ENCODE measurements at places on chromosomes 13 and 19.
A peak's percentile ranks its signal among the peaks of the same experiment; 100 is the strongest.

DNA sequence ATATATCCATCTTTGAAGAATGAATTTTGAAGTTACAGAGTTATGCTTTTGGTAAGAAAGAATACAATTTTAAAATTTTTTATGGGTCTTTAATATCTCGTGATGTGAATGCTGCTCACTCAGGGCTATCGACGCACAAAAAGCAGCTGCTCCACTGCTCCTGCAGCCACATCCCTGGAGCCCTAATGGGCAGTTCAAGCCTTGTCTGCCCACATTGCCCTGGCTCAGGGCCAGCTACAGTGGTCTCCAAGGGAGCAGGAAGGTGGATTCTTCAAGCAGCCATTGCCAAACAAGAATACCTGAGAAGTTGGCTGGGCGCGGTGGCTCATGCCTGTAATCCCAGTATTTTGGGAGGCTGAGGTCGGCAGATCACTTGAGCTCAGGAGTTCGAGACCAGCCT lies 85.8 kb downstream of the IPO5 start:
- DNase-seq = no peak

DNA sequence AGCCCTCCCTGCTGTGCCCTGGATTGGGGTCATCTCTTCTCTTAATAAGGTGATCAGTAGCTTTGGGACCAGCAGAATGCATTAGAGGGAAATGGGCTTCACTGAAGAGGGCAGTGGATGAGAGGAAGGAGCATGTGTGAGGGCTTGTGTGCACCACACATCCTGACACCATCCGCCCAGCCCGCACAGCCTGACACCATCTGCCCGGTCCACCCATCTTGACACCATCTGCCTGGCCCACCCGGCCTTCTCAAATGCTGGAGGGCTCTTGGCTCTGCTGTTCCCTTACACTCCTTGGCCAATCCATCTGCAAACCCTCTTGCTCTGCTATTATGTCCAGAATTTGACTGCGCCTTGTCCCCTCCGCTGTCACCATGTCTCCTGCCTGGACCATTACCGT lies 41.8 kb downstream of the BICRA start:
- DNase-seq = no peak

GRCh38 chr13:31755803-31756212 lies 16.5 kb downstream of the RXFP2 start:
- DNase-seq = no peak

DNA sequence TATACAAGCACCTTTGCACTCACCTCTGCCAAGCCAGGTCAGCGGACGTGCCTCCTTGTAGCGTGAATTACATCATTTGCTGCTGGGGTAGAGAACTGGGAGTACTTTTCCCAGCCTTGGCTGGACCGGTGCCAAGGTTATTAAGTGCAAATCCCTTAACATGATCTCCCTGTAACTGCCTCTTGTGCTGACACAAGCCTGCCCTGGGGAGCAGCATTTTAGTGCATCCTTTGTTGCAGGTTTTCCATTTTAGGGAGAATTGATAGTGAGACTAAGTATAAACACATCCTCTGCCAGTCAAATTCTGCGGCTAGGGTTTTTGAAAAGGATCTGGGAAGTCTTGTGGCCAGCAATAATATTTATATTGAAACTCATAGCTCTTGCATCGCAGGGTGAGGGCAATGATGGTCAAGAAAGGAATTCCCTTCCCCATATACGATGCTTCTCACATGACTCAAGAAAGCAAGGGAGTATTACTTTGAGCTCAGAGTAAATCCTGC lies 32.7 kb upstream of the DCLK1 start:
- DNase-seq = no peak

GRCh38 chr19:38384209-38385027 lies 3.4 kb downstream of the GGN start:
- DNase-seq = no peak

DNA sequence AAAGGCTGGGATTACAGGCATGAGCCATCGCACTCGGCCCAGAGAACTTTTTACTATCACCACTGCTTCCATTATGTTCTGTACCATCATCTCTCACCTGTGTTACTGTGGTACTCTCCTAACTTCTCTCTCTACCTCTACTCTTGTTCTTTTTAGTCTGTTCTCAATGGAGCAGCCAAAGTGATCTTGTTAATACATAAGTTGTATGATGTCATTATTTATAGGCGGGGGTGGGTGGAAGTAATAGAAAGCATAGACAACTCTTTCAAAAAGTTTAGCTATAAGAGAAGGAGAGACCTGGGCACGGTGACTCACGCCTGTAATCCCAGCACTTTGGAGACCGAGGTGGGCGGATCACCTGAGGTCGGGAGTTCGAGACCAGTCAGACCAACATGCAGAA lies 3.0 kb downstream of the ZNF570 start:
- DNase-seq = no peak

DNA sequence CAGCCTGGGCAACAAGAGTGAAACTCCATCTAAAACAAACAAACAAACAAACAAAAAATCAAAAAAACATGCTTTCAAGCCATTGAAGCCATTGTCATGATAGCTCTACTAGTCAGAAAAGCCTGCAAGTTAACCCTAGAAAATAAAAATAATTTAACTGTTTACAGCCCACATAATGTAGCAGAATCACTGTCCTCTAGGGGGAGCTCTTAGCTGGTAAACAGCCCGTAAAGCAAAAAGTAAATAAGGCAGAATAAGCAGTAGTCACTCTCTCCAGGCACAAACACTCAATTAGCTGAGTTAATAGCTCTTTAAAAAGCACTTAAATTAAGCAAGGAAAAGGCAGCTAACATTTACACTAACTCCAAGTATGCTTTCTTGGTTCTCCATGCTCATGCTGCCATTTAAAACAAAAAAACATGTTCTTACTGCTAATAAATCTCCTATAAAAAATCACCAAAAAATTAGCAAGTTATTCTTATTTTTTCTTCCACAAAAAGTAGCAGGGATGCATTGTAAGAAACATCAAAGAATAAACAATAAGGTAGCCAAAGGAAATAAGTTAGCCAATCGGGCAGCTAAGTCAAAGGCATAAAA lies 11.3 kb downstream of the LILRB4 start:
- DNase-seq = no peak

DNA sequence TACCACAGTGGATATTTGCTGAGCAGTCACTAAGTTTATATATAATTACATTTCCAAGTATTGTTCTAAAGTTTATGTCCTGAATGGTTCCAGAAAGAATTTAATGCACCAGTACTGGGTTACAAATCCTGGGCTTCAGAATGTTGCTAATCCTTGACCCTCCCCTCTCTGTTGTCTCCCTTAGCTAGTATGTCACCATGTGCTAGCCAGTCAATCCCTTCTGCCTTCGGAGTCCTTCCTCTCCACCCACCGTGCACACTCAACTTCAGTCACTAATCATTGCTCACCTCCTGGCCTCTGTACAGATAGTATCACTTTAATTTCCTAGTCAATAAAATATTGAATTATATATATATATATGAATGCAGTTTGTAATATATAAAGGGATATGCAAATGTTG lies 7.5 kb downstream of the FAM124A start:
- no peak for DNase-seq

GRCh38 chr13:37366044-37366770 lies 232.4 kb downstream of the POSTN start:
- no peak for DNase-seq

DNA sequence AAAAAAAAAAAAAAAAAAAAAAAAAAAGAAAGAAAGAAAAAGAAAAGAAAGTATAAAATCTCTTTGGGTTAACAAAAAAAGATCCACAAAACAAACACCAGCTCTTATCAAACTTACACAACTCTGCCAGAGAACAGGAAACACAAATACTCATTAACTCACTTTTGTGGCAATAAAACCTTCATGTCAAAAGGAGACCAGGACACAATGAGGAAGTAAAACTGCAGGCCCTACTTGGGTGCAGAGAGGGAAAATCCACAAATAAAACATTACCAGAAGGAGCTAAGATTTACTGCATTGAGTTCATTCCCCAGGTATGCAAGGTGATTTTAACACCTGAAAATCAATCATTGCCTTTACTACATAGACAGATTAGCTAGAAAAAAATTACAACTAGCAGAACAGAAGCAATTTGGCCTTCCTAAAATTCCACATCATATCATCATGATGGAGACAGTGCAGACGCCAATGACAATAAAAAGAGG lies 9.6 kb upstream of the CEACAM5 start:
- DNase-seq = no peak

- no peak for DNase-seq
Observed at GRCh38 chr13:93559718-93560117, 333.1 kb downstream of the GPC6 start.

- peak; percentile 20 for DNase-seq
Observed at GRCh38 chr13:46721054-46721453, 75.9 kb downstream of the ESD start.

GRCh38 chr19:13804830-13805683 lies 9.8 kb downstream of the ZSWIM4 start:
- DNase-seq = no peak

DNA sequence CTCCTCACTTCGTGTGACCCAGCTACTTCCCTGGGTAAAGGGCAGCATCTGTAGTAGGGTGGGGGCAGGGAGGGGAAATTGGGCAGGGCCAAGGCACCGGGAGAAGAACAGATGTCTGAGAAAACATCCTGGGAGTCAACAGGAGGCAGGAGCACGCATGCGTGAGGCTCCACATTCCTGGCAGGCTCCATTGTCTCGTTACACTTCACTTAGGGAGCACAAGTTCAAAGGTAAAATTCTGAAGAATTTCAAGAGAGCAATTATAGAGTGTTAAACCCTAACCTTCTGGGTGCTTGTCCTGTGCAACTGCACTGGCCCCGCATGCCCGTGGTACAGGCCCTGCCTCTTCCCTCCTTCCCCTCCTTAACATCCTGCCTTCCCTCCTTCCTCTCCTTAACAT lies 79.6 kb upstream of the POMP start:
- DNase-seq = no peak

- DNase-seq = no peak
Observed at GRCh38 chr13:92510416-92510815, 716.2 kb upstream of the GPC6 start.

- DNase-seq = no peak
Observed at GRCh38 chr13:105200181-105200580, 1335.3 kb downstream of the EFNB2 start.

DNA sequence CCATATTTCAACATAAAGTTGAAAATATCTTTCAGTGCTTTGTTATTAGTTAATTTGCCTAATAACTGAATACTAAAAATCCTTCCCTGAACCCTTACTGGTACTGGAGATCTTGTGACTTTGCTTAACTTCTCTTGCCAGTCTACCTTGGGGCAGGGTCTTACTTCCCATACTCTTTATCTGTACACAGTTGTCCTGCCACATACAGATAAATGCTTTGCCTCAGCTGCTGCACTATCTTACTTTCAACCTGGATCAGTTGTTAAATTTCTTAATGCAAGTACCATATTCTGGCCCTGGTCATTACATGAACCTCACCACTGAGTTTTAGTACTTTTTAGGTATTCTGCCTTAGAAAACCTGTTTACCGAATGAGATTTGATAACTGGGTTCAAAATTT lies 107.6 kb downstream of the PIBF1 start:
- no peak for DNase-seq

GRCh38 chr19:28862238-28862637 lies 350.7 kb downstream of the UQCRFS1 start:
- no peak for DNase-seq

- no peak for DNase-seq
Observed at GRCh38 chr13:62337109-62337880, 921.6 kb upstream of the PCDH20 start.

DNA sequence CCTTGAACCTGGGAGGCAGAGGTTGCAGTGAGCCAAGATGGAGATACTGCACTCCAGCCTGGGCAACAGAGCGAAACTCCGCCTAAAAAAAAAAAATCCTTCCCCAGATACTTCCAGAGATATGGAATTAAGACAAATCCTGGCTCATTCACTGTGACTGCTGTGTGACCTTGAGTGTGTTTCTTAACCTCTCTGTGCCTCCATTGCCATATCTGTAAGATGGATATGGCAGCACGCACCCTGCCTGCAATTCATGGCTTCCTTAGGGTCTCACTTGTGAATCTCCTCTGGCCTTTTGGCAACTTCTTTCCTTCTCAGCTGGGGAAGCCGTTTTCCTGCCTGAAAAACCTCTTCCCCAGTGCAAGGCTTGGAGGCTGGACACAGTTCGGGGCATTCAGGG lies 33.8 kb upstream of the ONECUT3 start:
- DNase-seq = no peak

GRCh38 chr13:24668955-24669582 lies 11.1 kb upstream of the ATP12A start:
- no peak for DNase-seq

DNA sequence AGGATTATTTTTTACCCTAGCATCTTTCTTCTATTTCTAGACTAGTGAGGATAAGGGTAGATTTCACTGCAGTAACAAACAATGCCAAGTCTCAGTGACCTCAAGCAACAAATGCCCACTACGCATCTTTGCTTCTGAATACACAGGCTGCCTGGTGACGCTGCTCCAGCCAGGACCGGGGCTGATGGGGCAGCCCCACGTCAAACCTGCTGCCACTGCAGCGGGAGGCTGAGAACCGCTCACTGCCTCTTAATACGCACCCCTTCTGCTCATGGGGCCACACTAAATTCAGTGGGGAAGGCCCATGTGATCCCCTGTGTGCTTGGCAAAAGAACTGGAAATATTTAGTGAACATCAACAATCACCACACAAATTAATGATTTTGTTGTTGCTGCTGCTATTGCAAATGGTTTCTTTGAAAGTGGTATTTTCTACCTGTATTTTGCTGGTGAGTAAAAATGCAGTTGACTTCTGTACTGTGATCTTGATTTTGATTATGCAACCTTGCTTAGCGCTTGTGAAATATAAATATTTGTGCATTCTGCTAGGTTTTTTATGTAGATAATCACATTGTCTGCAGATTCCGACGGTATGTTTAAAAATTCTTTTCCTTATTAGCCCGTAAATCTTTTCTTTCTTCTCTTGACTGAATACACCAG lies 139.5 kb upstream of the SPACA7 start:
- no peak for DNase-seq

- DNase-seq = no peak
Observed at GRCh38 chr13:80742033-80742432, 401.1 kb upstream of the SPRY2 start.

DNA sequence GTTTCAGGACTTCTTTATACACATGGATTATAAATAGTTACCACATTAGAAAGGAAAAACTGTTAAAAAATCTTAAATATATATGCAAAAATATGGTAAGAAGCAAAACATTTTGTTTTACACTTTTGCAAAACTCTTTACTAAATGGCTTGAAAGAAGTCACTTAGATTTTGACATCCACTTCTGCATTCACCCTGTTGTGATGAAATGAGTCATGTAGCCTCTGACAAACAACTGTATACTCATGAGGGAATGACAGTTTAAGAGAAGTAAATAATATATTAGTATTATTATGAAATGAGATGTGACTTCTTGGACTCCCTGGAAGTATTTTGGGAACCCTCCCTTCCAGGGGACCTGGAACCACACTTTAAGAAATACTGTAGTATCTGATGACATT lies 275.6 kb downstream of the DACH1 start:
- no peak for DNase-seq

- no peak for DNase-seq
Observed at GRCh38 chr13:95615539-95615938, 29.0 kb downstream of the DZIP1 start.

- no peak for DNase-seq
Observed at GRCh38 chr13:27966641-27967202, 2.4 kb downstream of the CDX2 start.

GRCh38 chr13:57629391-57629804 lies 2.1 kb upstream of the PCDH17 start:
- DNase-seq = no peak

- no peak for DNase-seq
Observed at GRCh38 chr13:34413538-34414210, 528.4 kb upstream of the NBEA start.
